ENCODE measurements at places on chromosomes 2 and 18. TPM values are rescaled to one million over a fixed set of nuclear protein-coding genes. Genes with fewer than 3 reads are reported as not detected.

DNA sequence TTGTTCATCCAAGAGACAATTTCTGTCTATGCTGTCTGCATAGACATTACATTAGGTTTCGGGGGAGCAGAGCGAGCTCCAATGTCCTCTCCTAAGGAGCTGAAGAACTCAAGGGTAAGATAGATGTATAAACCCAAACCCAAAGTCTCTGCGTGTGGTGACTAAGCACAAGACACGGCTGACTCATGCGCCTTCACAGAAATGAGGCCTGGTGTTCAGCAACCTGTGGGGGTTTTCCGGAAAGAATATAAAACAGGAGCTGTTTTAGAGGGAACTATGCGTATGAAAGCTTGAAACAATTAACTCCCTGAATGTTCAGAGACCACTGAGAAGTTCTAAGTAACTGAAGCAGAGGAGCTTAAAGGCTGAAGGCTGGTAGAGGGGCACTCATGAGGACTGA is 154.7 kb downstream of the SOX11 start:
- DNase-seq = no peak

DNA sequence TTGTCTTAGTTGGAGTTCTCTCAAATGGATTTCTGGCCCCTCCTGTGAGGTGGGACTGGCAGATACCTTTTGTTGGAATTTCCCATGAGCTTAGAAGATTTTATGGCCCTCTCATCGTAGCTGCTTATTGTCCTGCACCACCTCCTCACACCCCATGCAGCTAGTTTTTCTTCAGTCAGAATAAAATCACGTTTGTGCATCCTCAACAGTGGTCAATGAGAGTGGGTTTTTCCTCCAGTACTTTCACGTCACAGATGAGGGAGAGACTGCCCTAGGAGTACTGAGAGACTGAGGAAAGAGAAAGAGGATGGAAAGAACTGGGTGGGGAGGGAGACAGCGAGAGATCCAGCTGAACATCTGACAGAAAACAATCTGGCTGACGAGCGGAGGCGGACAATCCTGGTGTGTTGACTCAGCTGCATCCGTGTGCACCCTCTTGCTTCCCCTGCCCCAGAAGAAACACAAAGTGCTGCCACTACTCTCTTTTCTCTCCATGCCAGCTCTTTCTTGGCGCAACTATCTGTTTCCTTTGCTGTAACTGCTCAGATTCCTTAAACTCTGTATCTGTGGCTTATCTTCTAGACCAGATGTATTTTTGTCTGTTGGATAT is 7.4 kb downstream of the RAPGEF4 start:
- no peak for DNase-seq

The EN1 gene
- not detected for total RNA-seq

The RND3 gene
- 57.1 TPM for total RNA-seq

Measured in colonic mucosa (tissue), 4 donors.